ENCODE measurements at places on chromosomes 5 and 9.

GRCh38 chr5:142006363-142007236 lies 6.2 kb downstream of the GNPDA1 start:
- DNase-seq, result no peak

GRCh38 chr9:98530806-98531386 lies 177.8 kb downstream of the GABBR2 start:
- DNase-seq, result no peak

GRCh38 chr5:90534922-90535321 lies 5.5 kb upstream of the LYSMD3 start:
- DNase-seq, result no peak

GRCh38 chr5:178547753-178548415 lies 42.3 kb downstream of the COL23A1 start:
- DNase-seq, result no peak

DNA sequence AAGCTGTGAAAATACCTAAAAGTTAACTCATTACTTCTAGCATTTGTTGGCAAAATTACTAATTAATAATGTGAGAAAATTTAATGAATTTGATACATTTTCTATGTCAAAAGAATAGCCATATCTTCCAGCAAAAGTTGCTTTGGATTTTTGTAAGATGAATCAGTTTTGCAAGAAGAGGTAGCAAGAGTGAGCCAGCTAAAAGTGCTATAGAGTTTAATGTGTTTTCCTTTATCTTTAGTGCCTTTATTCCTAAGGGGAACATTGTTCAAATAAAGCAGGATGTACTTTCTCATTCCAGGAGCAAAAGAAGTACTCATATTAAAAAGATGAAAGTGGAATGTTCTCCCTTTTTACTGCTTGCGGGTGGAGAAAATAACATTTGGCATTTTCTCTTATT lies 622.2 kb downstream of the ANXA1 start:
- no peak for DNase-seq

DNA sequence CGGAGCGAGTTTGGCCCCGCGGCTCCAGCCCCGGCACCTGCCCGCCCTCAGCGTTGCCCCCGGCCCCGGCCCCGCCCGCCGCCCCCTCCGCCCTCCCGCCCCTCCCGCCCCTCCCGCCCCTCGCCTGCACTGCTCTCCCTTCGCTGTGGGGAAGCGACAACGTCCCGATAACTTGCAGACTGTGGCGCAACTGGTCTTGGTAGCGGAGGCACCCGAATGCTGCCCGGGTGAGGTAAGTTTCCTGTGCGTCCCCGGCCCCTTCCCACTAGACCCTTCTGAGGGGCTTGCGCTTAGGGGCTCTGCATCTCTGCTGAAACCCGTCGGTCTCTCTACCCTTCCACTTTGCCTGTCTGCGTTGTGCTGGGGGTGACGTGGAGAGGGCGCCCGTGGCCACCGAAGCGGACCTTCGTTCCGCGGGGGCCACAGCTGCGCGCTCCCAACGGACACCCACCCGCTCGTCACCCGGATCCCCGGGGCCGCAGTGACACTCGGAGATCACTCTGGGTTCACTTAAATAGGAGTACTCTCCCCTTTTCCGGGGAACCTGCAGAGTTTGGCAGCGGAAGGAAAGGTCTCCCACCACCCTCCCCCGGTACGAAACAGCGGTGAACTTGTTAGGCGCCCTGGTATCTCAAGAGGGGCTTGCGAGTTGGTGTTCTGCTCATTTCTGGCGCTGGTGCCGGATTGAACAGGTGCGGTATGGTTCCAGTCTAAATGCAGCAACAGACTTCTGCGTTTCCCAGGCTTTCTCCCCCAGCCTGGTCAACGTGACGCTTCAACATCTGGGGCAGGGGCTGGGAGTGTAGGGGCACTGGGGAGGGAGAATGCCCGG lies 707 bp downstream of the PIP5K1B start:
- no peak for DNase-seq

Measured in stimulated activated CD4-positive, alpha-beta T cell treated with anti-CD3 and anti-CD28 coated beads, TNF-alpha, amount 100 ng/mL, for 1 hour (primary cell).